Activated CD8-positive, alpha-beta T cell treated with anti-CD3 and anti-CD28 coated beads, Interleukin-2, amount 10 ng/mL, durations not matched to agents 7 days and 5 days (primary cell): ENCODE measurements at places on chromosomes 5 and 9.

DNA sequence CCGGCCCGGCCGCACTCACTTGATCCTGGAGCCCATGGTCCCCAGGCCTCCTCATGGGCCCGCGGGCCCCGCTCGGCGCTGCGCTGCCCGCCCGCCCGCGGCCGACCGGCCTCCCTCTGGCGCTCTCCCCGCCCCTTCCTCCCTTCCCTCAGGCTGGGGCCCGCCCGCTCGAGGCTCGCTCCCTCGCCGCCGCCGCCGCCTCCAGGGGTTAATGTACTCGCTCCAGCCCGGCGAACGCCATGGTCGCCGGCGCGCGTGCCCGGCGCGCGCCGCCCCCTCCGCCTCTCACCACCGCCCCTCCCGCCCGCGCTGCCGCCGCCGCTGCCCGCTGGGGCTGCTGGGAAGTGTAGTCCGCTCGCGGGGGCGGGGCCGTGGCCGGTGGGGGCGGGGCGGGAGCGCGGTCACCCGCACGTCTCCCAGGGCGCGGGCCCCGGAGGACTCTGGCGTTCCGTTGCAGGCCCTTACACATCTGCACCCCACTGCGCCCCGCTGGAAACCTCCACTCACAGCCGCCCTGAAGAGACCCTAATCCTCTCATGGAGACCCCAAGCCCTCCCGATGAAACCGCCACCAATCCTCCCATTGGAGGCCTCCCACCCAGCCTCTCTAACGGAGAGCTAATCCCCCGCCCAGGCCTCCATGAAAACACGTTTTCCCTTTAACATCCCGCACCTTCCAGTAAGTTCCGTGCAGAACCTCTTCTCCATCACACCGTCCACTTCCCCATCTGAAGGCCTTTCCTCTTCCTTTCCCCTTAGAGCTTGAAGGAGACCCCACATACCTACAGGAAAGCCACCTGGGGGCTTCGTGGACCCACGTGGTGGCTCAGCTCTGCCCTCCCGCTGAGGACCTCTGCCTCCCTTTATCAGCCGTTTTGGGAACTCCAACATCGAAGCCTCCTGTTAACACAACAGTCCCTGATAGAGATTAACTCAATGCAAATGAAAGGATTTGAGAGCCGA lies at the start of gene DENND1A:
Gene DENND1A, minus strand, starts transcription at position 257 of the 962 bp plus-strand sequence. Its CDS starts 221 bp downstream, at position 36.
- peak; percentile 93 for DNase-seq

- DNase-seq, result no peak
Observed at GRCh38 chr5:172219296-172219695, 25.3 kb downstream of the EFCAB9 start.

- DNase-seq, result no peak
Observed at GRCh38 chr9:114207034-114207810, 51.9 kb downstream of the COL27A1 start.

DNA sequence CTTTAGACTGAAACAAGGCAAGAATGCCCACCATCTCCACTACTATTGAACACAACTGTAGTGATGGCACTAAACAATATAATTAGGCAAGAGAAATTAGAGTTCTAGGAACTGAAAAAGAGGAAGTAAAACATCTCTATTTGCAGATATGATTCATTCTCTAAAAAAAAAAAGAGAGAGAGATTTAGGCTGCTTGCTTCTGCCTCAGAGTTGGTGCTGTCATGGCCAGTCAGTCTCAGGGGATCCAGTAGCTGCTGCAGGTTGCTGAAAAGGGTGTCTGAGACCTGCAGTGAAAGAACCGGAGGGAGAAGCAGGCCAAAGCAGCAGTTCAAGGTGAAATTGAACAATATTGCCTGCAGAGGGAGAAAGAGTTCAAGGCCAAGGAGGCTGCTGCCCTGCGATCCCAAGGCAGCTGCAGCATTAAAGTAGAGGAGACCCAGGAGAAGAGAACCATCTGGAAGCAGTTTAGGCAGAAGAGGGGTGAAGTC lies 72.5 kb downstream of the AP3B1 start:
- peak; percentile 22 for DNase-seq

DNA sequence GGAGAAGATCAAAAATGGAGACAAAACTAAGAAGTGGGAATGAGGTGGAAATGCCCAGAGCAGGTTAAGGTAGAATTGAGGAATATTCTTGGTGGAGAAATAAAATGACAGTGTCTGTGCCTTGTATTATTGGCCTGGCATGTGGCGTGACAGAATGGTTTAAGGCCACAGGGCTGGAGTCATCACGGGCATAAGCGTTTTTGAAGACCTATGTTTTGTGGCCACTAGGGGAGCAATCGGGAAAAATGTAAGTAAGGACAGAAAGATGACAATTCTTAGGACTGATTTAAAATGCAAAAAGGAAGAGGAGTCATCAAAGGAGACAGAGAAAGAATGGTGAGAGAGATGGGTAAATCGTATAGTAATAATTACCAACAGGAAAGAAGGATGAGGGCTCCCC lies 72.2 kb upstream of the EPB41L4A start:
- no peak for DNase-seq

GRCh38 chr5:108432024-108432423 lies 50.1 kb upstream of the FBXL17 start:
- DNase-seq, result no peak

DNA sequence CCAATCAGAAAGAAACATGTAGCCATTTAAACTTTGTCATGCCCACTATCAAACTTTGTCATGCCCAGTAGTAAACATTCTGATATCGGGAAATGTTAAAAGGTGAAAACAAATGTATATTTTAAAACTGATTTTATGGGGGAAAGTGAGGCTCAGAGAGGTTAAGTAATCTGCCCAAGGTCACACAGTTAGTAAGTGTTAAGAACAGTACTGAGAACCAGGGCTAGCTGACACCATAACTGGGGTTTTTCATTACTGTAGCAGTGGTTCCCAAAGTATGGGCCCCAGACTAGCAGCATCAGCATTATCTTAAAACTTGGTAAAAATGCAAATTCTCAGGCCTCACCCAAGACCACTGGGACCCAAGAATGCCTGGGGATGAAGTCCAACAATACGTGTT lies 9.9 kb upstream of the FRRS1L start:
- DNase-seq, result no peak

- DNase-seq, result no peak
Observed at GRCh38 chr5:98936948-98937715, 8.3 kb upstream of the CHD1 start.

GRCh38 chr5:3311433-3311832 lies 284.2 kb upstream of the IRX1 start:
- no peak for DNase-seq

- no peak for DNase-seq
Observed at GRCh38 chr5:93930098-93930497, 188.7 kb upstream of the POU5F2 start.
